Renal cortex interstitium (tissue), 15 donors: ENCODE measurements at places on chromosomes 11 and 22. TPM values are rescaled to one million over a fixed set of nuclear protein-coding genes. Genes with fewer than 3 reads are reported as not detected.

DNA sequence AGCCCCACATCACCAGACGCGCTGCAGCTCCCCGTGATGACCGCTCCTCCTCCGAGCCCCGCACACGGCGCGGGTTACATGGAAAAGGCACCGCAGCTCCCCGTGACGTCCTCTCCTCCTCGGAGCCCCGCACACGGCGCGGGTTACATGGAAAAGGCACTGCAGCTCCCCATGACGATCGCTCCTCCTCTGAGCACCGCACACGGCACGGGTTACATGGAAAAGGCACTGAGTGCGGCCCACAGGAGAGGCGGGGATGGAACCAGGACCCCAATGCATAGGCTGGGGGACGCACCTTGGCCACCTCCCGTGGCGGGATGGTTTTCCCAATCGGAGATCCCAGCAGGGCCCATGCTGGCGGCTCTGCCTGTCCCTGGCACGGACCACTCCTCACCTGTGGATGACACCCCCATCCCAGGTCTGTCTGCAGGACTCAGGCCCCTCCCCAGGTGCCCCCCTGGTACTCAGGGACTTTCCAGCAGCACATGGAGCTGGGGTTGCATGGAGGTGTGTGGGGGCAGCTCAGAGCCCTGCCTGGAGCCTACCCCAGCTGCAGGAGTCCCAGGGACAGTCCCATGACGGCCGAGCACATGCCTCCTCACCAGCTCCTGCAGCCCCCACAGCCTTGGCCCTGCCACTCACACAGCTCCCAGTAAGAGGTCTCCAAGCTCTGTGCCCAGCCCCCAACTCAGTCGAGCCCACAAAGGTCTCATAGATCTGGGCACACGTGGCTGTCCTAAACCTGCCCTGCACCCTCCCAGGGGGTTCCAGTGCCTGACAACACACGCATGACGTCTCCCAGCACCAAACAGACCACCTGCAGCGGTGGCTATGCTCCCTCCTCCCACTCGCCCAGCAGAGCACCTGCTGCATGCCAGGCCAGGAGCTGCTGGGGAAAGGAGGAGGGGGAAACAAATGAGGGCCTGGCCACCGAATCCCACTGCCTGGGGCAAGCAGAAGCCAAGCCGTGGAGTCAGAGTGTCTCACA is 166.6 kb downstream of the BRD1 start:
- DNase-seq: no peak

DNA sequence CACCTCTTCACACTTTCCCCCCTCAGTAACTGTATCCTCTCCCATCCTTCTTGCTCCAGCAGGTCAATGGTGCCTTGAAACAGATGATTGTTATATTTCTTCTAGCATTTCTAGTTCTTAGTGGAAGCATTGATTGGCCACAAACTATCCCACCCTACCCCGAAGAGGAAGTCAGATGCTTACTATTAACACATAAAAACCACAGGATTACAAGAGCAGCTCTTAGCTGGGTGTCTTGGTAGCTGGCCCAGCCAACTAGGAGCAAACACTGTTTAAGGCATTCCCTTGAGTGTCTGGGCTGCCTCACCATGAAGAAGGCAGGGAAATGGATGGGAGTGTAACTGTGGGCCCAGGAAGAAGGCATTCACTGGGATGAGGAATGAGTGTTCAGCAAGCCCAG is 176.6 kb downstream of the GRIK4 start:
- DNase-seq: no peak

BSCL2 gene
- 60.1 TPM for polyA plus RNA-seq

DNA sequence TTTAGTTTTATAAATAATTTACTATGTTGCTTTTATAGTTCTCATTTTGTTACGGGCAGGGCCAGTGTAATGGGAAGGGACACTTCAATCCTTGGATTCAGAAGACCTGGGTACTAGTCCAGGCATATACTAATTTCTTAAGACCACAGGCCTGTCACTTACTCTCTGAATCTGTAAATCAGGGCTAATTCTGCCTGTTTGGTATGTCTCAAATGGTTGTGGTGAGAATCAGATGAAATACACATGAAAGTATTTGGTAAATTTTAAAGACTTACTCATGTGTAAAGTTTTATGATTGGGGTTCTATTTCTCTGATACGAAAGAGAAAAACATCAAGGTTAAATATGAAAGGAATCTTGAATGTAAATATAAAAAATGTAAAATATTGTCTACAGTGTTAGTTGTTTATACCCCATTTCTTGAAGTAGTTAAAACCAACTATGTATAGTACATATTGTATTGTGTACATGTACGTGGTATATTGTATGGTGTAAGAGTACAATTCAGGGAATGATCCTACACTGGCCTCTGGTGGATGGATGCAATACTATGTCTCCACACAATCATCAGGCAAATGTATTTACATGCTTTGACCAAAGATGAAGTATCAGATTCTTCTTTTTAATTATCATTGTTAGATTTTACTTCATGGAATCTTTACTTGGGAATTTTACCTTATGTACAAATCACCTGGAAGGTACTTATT is 24.5 kb upstream of the RAG2 start:
- DNase-seq: peak; percentile 26

GPR83 gene
- polyA plus RNA-seq: 0.70 TPM

DNA sequence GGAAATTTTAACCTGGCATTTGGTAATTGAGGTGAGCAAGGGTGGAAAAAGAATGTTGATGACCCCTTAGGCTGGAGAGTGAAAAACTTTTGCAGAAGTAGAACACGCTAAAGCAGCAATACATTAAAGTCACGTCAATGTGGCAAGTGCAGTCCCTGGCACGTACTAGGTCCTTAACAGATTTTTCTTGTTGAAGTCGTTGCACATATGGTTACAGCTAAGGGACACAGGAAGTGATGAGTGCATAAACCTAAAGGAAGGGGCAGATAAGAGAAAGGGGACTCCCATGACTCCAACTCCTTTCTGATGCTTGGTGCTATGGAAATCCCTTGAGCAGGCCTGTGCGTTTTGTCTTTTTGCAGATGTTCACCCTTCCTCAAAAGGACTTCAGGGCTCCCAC is 1.2 kb downstream of the ACCS start:
- DNase-seq: no peak

PAX6 gene
- polyA plus RNA-seq: 0.06 TPM

- no peak for DNase-seq
These were observed 306.8 kb downstream of the CNTN5 start for GRCh38 chr11:99327527-99327926.

GRCh38 chr11:6841694-6842093 is 3.8 kb upstream of the OR10A5 start:
- DNase-seq: no peak

DNA sequence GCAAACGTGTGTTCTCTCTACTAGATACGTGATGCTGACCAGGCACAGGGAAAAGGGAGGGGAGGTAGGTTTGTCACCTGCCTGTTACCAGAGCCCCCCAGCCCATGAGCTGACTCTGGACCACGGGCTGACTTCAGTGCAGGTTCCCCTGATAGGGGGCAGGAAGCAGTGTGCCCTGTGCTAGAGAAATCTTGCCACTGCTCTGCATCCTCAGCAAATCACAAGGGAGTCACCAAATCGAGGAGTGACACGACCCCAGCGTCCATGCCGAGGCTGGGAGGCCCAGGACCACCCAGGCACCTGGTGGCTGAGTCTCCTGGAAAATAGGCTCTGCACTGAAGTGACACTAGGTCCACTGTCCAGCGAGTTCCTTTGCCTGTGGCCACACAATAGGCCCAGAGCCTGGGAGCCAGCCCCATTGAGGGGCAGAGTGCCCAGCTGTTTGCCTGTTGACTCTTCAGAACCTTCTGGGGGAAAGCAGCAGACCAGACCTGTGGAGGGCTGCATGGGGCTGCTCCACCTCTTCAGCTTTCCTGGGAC is 99.3 kb downstream of the CTTN start:
- DNase-seq: no peak

GRCh38 chr11:111978028-111978771 is 41.1 kb downstream of the DIXDC1 start:
- DNase-seq: peak; percentile 64

ZBTB16 gene
- polyA plus RNA-seq: 1.4 TPM

DNA sequence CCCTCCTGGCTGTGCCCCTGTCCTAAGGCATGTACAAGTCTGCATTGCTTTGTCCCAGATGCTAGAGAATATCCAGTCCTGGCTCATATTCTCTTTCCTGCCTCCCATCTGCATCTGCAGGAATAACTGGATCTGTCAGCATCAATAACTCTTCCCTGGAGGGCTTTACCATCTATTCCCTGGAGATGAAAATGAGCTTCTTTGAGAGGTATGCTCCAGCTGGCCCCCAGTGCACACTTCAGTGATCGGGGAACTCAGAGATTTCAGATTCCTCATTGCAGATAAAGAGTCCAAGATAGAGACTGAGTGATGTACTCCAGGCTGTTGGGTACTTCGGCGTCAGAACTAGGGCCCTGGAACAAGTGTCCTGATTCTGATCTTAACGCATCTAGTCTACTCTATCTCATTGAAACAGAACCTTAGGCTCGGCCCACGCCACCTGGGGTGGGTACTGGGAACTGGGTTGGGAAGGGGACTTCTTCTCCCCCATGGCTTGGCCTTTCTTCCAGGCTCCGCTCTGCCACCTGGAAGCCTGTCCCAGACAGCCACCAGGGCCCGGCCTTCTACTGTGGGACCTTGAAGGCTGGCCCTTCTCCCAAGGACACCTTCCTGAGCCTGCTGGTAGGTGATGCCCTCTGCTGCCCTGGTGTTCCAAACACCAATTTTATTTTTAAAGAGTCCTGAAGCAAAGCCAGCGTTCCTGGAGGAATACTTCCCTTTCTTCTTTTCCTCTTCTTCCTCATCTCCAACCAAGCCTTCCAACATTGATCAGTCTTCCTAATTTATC is 17.8 kb upstream of the GLB1L2 start:
- no peak for DNase-seq

GRCh38 chr11:88886796-88887195 is 179.0 kb downstream of the GRM5 start:
- DNase-seq: no peak

FAM181B gene
- 3.8 TPM for polyA plus RNA-seq

GGTLC2 gene
- 0.32 TPM for polyA plus RNA-seq

- no peak for DNase-seq
These were observed 797 bp upstream of the B3GAT3 start for GRCh38 chr11:62622476-62623089.

- DNase-seq: peak; percentile 29
These were observed 125.9 kb upstream of the SYT13 start for GRCh38 chr11:45412051-45412471.

DNA sequence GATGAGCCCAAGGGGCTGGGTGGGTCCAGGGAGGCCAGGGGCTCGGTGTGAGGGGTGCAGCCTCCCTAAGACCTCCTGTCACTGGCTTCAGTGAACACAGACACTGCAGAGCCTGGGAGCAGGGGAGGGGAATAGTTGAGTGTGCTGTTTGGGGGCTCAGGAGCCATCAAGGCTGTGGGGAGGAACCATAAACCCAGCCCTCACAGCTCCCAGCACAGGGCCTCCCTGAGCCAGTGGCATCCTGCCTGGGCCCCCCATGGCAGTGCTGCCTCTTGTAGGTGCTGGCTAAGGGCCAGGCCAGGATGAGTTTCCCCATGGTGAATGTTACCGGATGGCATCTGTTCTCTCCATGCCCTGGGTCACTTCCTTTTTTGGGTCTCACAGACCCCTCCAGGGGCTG is 25.5 kb downstream of the KCNJ5 start:
- no peak for DNase-seq

GRCh38 chr11:17700991-17701390 is 18.4 kb upstream of the MYOD1 start:
- no peak for DNase-seq

DNA sequence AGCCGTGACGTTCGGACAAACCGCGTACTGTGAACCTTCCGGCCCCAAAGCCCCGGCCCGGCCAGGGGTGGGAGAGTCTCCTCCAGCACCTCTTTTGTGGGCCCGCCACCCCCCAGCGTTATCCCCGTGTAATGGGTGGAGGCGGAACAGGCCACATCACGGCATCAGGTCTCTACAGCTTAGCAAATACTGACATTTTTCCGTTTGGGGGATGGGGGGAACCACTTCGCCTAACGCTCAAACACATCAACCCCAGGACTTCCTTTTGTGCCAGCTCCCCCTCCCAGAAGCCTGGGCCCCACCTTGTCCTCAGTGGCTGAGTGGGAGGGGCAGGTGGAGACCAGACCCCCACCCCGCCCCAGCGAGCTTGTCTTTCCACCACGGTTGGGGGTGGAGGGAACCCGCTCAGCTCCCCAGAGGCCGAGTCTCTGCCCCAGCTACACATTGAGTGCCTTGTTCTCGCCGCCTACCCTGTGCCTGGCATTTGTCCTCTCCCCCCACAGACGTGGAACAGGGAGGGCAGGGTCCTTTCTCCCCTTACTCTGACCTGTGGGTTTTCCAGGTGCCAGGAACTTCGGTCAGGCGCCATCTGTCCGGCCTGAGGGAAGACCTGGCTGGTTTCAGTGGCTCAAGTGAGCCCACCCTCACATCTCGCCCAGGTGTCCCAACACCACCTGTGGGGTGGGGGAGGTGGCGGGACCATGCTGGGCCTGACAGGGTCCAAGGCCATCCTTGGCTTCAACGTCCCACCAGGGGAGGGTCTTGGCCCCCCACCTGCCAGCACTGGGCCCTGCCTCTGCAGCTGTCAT is 29.6 kb downstream of the SBF1 start:
- DNase-seq: no peak

GRCh38 chr11:8310743-8311298 is 47.1 kb upstream of the LMO1 start:
- no peak for DNase-seq

DNA sequence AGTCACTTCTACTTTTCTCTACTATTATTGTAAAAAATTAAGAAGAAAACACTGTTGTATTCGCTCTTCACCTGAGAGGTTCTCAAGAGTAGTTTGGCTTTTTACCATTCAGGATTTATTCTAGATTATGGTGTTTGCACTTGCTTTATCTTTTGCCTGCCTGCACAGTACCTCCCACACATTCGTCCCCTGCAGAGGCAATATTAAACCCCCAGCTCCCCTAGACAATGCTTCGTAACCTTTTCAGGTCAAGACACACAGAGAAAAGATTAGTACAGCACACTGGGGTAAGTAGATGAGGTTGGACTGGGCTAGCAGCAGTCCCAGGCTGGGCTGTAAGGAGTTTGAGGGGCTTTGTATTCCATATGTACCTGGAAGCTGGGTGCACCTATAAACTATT is 62.4 kb downstream of the TNRC6B start:
- no peak for DNase-seq

DNA sequence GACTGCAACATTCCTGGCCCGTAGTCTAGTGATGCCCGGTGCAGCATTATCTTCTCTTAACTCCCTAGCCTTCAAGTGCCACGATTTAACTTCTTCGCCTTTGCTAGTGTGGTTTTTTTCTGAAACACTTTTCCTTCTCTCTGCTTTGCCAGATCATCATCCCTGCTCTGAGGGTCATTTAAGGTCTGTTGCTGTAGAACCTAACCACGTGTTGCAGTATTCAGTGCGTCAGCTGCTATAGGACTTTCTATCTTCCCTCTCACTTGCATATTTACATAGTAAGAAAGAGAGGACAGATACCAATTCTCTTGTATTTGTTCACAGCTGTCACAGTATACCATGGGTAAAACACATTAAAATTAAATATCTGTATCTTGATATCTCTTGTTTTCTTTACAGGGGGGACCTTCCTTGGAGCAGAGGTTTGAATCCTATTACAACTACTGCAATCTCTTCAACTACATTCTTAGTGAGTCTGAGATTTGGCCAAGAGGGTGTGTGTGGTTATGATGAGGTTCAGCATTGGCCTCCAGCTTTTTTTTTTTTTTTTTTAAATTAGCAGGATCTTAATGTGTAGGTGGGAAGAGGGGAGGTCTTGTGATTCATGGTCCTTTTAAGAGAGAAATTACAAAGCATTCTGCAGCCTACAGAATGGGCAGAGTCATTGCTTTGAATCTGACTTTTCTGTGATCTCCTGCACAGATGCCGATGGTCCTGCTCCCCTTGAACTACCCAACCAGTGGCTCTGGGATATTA is 13.5 kb downstream of the EIF3L start:
- DNase-seq: no peak
